ENCODE measurements at places on chromosomes 12 and 14.

GRCh38 chr12:92412856-92413255 is 267.2 kb upstream of the BTG1 start:
- DNase-seq, result no peak

DNA sequence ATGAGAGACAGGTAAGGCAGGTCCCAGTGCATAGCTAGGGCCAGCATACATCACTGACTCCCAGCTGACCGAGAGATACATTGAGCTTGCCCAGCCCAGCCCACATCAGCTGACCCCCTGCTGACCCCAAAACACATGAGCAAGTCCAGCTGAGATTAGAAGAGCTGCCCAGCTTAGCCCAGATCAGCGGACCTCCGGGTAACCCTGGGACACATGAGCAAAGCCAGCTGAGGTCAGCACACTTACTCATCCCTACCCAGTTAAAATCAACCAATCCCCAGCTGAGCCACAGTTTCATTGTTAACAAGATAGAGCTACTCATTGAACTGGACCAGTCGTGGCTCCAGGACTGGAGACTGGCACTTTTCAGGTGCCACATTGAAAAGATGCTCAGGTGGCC is 21.8 kb upstream of the FBXO34 start:
- DNase-seq, result no peak

GRCh38 chr14:90545966-90546751 is 149.3 kb downstream of the CALM1 start:
- DNase-seq, result peak; percentile 64

DNA sequence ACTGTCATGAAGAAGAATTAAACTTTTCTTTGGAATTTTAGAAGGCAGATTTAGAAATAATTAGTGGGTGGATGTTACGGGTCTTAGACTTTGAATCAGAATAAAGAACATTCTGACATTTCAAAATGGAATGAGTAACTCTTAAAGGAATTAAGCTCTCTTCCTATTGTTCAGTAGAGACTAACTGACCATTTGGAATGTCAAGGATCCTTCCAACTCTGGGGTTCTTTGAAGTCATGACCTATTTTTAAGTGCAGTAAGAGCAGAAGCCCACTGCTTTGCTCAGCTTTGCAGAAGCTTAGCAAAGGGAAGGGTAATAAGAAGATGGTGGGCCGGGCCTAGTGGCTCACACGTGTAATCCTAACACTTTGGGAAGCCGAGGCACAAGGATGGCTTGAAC is 4.0 kb downstream of the CHURC1 start:
- DNase-seq, result no peak

DNA sequence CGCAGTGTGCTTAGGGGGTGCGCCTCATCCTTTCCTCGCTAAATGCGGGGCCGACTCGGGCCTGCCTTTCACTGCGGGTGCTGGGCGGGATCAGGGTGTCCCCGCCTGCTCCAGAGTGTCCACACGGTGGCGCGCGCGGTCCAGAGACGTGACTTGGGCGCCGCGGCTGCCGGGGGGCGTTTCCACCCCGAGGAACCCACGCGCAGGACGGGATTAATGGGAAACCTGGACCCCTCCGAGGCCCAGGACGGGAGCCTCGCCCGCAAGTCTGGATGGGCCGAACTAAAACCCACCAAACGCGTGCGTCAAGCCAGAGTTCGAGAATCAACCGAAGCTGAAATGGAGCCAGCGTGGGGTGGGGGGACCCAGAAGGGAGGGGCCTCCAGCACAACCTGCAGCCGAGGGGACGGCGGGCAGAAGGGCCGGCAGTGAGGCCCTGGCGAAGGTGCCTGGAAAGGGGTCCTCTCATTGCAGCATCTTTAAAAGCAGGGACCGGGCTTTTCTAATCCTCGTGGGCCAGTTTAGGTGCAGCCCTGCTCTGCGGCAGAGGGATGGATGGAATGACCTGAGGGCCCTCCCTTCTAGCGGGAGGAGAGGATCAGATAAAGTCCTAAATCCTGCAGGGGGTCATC is 93.3 kb downstream of the NINJ2 start:
- DNase-seq, result peak; percentile 77

DNA sequence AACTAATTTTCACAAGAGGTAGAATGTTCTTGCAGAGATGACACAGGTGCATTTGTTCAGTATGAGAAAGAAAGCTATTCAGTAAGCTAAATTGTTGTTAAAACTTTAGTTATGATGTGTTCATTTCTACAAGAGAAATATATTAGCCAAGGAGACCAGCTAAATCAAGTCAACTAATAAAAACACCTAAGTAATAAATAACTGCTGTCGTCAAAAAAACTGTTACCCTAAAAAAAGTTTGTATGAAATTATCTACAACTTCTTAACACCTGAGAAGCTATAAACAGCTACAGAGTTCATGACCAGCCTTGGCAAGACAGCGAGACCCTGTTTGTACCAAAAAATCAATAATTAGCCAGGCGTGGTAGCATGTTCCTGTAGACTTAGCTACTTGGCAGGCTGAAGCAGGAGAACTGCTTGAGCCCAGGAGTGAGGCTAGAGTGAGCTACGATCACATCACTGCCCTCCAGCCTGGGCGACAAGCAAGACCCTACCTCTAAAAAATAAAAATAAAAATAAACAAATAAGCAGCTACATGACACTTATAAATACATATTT is 67.6 kb upstream of the AP4S1 start:
- peak; percentile 57 for DNase-seq

GRCh38 chr12:45981075-45981837 is 9.1 kb downstream of the SCAF11 start:
- DNase-seq, result no peak

DNA sequence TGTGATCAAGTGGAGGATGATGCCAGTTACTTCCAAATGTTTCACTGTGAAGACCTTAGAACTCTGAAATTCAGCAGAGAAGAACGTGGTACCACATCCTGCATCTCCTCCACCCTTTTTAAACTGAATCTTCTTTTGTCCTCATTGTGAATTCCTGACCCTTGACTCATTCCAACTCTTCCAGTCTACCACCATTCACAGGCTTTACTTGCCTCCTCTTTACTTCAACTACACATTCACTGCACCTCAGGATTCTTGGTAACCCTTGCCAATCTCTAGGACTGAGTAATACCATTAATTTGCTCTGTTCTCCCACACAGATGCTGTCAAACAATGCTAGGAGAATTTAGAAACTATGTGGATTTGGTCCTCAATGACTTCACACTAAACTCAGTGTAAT is 37.3 kb downstream of the PPP1R12A start:
- no peak for DNase-seq

GRCh38 chr12:110203546-110203945 is 77.5 kb upstream of the ATP2A2 start:
- no peak for DNase-seq

DNA sequence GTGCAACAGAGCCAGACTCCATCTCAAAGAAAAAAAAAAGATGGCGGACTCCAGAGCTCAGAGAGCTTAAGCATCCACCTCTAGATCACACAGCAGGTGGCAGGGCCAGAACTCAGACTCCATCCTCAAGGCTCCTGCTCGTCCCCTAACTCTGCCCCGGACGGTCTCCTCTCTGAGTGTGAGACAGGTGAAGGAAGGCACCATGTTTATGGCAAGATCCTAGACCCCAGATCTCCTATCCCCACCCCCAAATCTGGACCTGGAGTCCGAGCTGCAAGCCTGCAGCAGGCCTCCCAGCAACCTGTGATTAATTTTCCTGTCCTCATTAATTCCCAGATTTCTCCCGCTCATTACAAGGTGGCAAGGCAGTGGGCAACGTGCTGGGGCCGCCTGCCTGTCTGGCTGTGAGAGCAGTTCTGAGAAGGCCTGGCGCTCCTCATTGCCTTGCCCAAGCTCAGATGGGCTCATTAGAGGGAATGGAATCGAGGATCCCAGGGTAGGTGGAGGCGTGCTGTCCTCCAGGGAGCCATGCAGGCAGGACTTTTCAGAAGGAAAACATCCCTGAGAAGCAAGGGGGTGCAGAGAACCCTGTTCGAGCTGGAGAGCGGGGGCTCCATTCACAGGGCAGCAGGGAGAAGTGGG is 296.6 kb upstream of the RTL1 start:
- no peak for DNase-seq

DNA sequence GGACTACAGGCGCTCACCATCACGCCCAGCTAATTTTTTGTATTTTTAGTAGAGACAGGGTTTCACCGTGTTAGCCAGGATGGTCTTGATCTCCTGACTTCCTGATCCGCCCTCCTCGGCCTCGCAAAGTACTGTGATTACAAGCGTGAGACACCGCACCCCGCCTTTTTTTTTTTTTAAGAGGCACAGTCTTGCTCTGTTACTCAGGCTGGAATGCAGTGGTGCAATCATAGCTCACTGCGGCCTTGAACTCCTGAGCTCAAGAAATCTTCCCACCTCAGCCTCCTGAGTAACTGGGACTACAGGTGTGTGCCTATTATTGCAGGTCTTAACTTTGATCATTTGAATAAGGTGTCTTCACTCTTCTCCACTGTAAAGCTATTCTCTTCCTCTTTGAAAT is 5.3 kb upstream of the GLTP start:
- no peak for DNase-seq

DNA sequence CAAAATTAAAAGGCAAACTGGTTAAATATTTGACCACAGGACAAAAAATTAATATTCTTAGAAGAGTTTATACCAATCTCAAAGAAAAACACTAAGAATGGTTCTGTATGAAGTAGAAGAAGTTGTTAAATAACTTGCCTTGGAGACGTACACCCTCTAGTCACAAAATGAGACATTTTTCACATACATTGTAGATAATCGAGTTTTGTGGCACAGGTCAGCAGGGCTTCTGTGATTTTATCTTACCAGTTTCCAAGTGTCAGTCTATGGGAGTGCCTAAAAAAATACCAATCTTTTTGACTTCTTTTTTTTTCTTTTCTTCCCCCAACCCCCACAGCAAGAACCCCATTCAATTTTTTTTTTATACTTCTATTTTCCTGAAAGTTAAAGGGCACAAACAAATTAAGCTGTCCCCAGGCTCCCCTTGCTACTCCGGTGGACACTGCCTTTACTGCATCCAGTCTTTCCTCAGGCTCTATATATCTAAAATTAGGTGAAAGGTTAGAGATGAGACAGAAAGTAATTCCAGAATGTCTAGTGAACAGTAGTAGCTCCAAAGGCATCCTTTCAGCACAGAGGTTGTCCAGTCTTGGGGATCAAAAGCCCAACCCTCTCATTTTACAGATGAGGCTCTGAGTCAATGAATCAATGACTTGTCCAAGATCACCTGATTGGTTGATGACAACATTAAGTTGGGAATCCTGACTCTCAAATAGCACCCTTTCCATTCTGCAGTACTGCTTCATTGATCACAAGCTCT is 6.2 kb downstream of the LIMA1 start:
- DNase-seq, result no peak

- peak; percentile 68 for DNase-seq
These were observed 18.9 kb downstream of the PITPNM2 start for GRCh38 chr12:123131879-123132402.

- no peak for DNase-seq
These were observed 75.9 kb downstream of the LIN7A start for GRCh38 chr12:80861641-80862378.

DNA sequence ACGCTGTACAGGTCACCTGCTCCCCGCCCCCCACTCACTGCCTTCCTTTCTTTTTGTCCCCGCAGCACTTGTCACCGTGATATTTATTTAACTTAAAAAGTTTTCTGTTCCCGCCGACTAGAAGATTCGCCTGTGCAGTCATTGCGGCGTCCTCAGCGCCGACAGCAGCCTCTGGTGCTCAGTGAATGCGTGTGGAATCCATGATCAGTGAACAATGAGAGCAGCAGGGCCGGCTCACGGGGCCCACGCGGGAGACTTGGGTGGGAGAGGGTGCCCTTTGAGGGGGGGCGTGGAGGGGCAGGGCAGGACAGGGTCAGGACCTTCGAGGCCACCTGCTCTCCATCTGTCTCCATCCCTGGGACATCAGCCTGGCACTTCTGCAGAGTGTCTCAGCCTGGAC is 24.5 kb downstream of the BEGAIN start:
- DNase-seq, result no peak

DNA sequence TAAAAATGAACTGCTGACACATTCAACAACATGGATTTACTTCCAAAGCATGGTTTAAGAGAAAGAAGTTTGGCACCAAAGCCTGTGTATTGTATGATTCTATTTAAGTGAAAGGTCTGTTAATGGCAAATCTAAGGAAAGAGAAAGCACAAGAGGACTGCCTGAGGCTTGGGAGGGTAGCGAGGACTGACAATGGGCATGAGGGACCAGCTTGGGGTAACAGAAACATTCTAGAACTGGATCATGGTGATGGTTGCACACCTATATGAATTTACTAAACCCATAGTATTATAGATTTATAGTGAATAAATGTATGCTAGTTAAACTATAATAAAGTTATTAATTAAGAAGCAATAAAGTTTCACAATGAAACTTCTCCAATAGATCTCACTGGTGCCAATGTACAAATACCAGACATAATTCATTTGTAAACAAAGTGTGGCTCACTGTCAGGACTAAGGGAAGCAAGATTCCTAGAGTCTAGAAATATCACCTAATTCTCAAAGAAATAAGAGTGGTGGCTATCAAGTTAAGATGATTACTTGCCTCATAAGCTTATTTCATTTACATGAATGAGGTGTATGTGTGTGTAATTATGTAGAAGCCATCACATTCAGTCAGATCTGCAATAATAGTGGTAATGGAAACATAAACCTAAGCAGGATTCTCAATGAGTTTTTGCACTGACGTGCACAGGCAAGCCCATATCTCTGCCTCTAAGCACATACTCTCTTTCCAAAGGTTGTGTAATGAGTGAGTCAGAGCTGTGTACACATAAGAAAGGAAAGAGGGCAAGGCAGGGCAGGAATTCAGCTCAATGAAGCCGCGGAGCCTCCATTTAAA is 353.4 kb downstream of the KCNH5 start:
- no peak for DNase-seq

- DNase-seq, result peak; percentile 68
These were observed 5.9 kb upstream of the RMST start for GRCh38 chr12:97456571-97457188.

- no peak for DNase-seq
These were observed 5.7 kb downstream of the FAM177A1 start for GRCh38 chr14:35051796-35052195.

DNA sequence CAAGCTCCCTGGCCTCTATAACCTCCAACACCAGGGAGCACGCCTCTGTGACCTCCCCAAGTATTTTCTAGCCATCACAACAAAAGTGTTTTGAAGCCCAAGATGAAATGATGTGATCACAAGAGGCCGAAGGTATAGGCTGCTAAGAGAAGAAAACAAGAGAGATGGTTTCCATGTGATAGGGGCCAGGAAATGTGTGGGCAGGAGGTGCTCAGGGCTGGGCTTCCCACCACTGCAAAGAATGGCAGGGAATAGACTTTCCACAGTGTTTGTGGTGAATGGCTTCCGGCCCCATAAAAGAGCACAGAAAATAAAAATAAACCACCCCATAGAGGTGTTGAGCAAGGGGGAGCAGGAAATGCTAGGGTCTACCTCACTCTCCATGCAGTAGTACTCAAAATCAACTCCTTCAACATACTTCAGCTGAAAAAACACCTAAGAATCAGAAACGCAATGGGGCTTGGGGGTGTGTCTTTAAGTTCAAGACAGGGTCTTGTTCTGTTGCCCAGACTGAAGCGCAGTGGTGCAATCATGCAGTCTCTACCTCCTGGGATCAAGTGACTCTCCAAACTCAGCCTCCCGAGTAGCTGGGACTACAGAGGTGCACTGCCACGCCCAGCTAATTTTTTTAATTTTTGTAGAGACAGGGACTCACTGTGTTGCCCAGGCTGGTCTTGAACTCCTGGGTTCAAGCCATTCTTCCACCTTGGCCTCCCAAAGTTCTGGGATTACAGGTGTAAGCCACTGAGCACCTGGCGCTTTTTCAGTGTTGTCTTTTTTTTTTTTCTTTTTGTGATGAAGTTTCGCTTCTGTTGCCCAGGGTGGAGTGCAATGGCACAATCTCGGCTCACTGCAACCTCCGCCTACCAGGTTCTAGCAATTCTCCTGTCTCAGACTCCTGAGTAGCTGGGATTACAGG is 27.1 kb downstream of the DAD1 start:
- DNase-seq, result peak; percentile 95

All from thyroid gland (tissue), 4 donors.